Naive thymus-derived CD4-positive, alpha-beta T cell (primary cell): ENCODE measurements at places on chromosomes 12 and 14. TPM values are rescaled to one million over a fixed set of nuclear protein-coding genes. Genes with fewer than 3 reads are reported as not detected.

- H3K27ac ChIP-seq: peak overlapping the region; percentile 72
- H3K27me3 ChIP-seq: no peaks in the 10 kb centered on the region
- DNase-seq: peak; percentile 35
- H3K36me3 ChIP-seq: no peaks in the 10 kb centered on the region
Observed at GRCh38 chr12:8697120-8697475, 693 bp upstream of the RIMKLB start.

The TBX3 gene
- not detected for total RNA-seq

The RPGRIP1 gene
- total RNA-seq: 0.24 TPM

DNA sequence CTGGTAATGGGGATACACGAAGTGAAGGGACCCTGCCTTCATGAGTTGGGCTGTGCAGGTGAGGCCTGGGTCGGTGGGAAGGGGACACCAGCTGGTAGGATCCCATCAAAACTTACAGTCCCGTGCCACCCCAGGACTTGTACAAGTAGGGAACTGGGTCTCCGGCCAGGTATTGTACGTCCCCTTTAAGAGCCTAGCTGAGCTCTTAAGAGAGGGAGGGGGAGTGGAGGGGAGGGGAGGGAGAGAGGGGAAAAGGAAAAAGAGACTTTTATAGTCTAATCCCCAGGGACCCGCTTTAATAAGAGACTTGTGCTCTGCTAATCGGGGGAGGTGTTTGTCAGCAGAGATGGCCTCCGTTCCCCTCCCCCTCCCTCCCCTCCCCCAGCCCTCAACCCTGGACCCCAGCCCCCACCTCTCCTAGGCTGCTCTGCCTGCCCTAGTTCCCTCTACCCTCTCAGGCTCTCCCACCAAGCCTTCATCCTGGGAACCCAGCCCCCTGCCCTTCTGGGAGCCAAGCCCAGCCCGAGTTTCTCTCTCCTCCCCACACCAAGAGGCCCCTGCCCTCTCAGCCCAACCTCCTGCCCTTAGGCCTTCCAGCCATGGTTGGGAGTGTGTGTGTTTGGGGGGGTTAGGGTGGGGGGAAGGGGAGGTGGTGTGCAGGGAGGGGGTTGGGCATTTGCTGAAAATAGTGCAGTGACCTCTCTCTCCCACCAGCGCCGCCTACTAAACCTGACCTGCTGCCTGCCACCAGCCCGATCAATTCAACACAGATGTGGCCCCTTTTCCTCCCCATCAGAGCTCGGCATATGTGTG, 2.6 kb downstream of the GDF11 start:
- H3K36me3 ChIP-seq: no peaks in the 10 kb centered on the region
- peak overlapping the region; percentile 63 for H3K27ac ChIP-seq
- no peak overlapping the region for H3K4me3 ChIP-seq
- H3K27me3 ChIP-seq: no peaks in the 10 kb centered on the region
- DNase-seq: no peak

DNA sequence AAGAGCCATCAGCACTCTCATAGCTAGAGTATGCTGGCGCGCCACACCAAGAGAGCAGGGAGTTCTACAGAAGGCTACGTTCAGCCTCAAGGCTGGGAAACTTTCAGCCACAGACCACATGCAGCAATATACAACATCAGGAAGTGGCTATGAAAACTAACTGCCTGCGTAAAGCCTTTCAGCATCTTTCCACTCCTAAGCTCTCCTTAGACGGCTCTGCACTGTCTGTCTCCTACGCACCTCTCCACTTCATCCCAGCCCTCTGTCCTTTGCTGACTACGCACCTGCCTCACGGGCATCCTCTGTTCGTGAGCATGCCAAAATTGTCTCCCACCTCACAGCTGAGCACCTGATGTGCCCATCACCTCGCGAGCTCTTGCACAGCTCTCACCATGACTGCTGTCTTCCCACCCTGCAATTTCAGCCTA, 9.7 kb downstream of the MPHOSPH9 start:
- peak overlapping the region; percentile 49 for H3K4me3 ChIP-seq
- H3K27ac ChIP-seq: peak overlapping the region; percentile 57
- peaks cover 11% of the 10 kb centered on the region for H3K36me3 ChIP-seq
- no peaks in the 10 kb centered on the region for H3K27me3 ChIP-seq

GRCh38 chr12:40342010-40342409, 117.2 kb downstream of the LRRK2 start:
- H3K27ac ChIP-seq: no peak overlapping the region
- no peak overlapping the region for H3K4me3 ChIP-seq
- no peaks in the 10 kb centered on the region for H3K36me3 ChIP-seq
- H3K4me1 ChIP-seq: no peaks in the 10 kb centered on the region
- no peak for DNase-seq

DNA sequence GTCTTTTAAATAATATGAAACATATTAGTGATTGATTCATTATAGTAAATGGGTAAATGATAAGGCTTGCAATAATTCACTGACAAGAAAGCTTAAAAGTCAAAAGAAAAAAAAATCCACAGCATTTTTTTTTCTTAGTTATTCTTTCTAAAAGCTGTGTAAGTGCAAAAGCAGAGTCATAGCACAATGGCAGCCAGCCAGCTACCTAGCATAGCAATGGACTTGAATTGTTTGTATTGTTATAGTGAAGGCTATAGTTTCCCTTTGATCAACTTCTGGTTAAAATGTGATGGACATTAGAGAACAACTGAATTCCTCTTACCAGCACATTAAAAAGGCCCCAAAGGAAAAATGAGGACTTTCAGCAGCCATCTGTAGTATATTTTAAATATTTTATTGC, 232.1 kb downstream of the NAV3 start:
- no peaks in the 10 kb centered on the region for H3K4me1 ChIP-seq
- no peak overlapping the region for H3K4me3 ChIP-seq
- DNase-seq: no peak
- no peaks in the 10 kb centered on the region for H3K27me3 ChIP-seq
- H3K36me3 ChIP-seq: no peaks in the 10 kb centered on the region

The HAL gene
- 0.24 and 0.43 TPM in 2 replicates for total RNA-seq

The TAS2R8 gene
- not detected for total RNA-seq

The OAS3 gene
- 245 and 264 TPM in 2 replicates for total RNA-seq

GRCh38 chr14:49106741-49107667, 479.2 kb downstream of the RPS29 start:
- H3K4me3 ChIP-seq: no peak overlapping the region
- no peaks in the 10 kb centered on the region for H3K27me3 ChIP-seq
- H3K4me1 ChIP-seq: no peaks in the 10 kb centered on the region
- H3K36me3 ChIP-seq: no peaks in the 10 kb centered on the region

DNA sequence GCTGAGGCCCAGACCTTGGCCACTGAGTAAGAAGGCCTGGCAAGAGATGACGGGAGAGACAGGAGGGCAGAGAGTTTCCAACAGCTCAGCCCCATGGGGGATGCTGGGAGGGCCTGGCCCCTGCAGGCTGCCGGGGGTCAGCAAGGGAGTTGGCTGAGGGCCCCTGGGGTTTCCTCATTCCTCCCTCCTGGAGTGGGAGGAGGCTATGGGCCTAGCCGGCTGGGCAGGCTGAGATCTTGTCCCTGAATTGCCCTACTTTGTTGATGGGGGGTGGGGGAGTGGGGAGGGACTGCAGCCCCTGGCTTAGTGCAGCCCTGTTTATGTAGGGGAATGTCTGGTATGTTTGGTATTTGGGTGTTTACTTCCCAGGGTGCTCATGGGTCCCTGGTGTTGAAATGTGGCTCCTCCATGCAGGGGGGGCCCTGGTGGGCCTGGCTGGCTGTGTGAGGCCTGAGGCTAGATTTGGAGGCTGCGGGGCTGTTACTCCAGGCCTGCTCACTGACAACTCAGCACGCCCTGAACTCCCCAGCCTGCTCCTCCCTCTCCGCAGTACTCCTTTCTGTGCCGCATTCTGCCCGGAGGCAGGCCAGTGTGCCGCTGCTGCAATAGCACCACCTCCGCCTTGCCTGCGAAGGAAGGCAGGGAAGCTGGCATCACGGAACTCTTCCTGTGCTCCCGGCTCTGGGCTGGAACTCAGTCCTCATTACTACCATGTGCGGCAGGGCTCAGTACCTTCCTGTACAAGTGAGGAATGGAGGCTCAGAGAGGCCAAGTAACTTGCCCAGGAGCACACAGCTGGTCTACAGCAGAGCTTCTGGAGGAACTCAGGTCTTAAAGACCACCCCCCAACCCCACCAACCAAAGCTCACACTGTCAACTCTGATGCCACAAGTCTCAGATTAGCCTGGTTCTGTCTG, 25.3 kb downstream of the JDP2 start:
- no peaks in the 10 kb centered on the region for H3K4me1 ChIP-seq
- no peaks in the 10 kb centered on the region for H3K27me3 ChIP-seq

GRCh38 chr12:29200586-29200985, 51.5 kb downstream of the FAR2 start:
- H3K36me3 ChIP-seq: no peaks in the 10 kb centered on the region
- no peak overlapping the region for H3K4me3 ChIP-seq
- no peaks in the 10 kb centered on the region for H3K27me3 ChIP-seq
- no peaks in the 10 kb centered on the region for H3K4me1 ChIP-seq

The IRAK4 gene
- total RNA-seq: 34.8 and 35.6 TPM in 2 replicates

GRCh38 chr12:3935078-3935477, 61.9 kb upstream of the PARP11 start:
- H3K36me3 ChIP-seq: no peaks in the 10 kb centered on the region
- H3K27me3 ChIP-seq: no peaks in the 10 kb centered on the region
- no peak overlapping the region for H3K27ac ChIP-seq
- DNase-seq: no peak
- H3K4me1 ChIP-seq: no peaks in the 10 kb centered on the region

DNA sequence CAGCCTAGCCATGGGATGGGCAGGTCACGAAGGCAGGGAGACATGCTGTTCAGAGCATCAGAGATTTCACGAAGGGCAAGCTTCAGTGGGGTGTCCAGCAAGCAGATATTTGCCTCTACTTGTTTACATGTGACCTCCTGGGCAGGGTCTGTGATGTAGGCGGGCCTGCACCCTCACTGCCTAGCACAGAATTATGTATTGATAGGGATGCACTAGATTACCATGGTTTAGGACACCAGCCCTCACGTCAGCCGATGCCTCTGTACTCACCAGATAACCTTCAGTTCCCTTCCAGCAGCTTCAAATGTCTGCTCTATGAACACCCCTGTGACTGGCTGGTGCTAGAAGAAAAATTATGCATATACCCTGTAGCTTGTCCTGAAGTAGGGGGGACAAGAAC, 5.1 kb upstream of the EIF5 start:
- H3K4me1 ChIP-seq: no peaks in the 10 kb centered on the region
- DNase-seq: no peak
- H3K27ac ChIP-seq: no peak overlapping the region
- H3K36me3 ChIP-seq: no peaks in the 10 kb centered on the region

- H3K36me3 ChIP-seq: no peaks in the 10 kb centered on the region
- no peak for DNase-seq
- H3K27me3 ChIP-seq: no peaks in the 10 kb centered on the region
- no peak overlapping the region for H3K27ac ChIP-seq
- no peak overlapping the region for H3K4me3 ChIP-seq
Observed at GRCh38 chr12:107207931-107208525, 114.7 kb upstream of the CRY1 start.

GRCh38 chr14:57086271-57087162, 182.2 kb downstream of the EXOC5 start:
- no peak for DNase-seq
- no peaks in the 10 kb centered on the region for H3K36me3 ChIP-seq
- no peak overlapping the region for H3K27ac ChIP-seq

DNA sequence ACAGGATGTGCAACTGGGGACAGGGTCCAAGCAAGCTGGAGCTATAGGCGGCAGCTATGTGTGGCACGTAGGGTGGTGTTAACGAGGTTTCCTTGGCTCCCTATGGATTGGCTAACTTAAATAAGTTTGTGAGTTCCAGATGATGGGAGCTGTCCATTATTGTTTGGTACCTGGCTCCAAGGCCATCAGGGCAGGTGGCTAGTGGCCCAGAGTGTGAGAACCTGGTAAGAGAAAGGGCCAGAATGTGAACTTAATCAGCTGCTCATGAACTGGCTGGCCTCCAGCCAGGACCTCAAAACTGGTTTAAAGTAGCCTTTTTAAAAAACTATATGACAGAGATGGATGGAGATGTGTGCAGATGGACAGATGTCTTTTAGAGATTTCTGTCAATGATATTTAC, 1.5 kb upstream of the BDKRB2 start:
- DNase-seq: no peak
- no peak overlapping the region for H3K4me3 ChIP-seq
- H3K4me1 ChIP-seq: peaks cover 11% of the 10 kb centered on the region
